ENCODE measurements at places on chromosomes 3 and 15.

DNA sequence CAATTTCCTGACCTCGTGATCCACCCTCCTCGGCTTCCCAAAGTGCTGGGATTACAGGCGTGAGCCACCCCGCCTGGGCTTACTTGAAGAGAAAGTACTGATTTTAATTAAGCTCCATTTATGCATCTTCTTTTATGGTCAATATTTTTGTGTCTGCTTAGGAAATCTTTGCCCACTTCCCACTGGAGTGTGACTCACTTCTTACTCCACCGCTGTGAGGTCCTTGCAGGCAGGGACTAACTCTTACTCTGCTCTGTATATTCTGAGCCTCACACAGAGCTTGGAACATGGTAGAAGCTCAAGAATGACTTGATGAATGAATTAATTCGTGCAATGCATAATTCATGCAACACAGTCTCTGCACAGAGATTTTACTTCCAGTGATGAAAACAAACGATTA, 2.9 kb upstream of the TM4SF19 start:
- no peak for DNase-seq

GRCh38 chr15:78080088-78080460, 2.6 kb upstream of the TBC1D2B start:
- DNase-seq, result no peak

- DNase-seq, result no peak
Measured at GRCh38 chr3:76442374-76442915, 597.5 kb upstream of the ROBO2 start.

DNA sequence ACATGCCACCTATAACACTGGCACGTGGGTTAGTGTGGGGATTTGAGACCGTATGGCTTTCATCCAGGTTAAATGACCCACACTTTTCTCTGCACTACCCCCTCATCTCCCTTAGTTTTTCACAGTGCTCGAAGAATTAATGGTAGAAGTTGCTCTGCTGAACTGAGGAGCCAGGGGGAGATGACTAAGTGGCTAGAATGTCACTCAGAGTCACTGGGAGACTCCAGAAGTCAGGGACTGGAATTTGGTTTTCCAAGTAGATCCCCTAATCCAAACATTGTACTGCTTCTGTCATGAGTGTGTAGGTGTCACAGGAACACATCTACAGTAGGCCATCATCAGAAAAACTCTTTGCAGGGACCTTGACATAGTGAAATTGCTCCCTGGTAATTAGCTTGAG, 181.0 kb upstream of the RASGRP1 start:
- DNase-seq, result no peak

DNA sequence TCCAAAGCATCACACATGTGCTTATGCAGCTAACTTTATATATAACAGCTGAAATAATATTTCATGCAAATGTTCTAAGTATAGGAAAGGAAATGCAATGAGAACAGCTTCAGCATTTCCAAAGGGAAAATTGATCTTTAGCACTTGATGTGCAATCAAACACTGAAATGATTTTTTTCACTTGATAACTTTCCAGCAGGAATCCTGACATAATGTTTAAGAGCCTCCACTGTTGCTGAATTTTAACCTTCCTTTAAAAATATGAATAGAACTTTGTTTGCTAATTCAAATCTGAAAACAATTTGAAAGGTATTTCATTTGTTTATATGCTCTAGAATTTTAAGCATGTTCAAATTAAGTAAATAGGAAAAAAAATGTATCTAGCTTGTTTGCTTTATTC, 96.9 kb upstream of the STRIT1 start:
- no peak for DNase-seq

All from stimulated activated CD4-positive, alpha-beta T cell treated with anti-CD3 and anti-CD28 coated beads, TNF-alpha, amount 100 ng/mL, for 1 hour (primary cell).